ENCODE measurements at places on chromosomes 12 and 14.

DNA sequence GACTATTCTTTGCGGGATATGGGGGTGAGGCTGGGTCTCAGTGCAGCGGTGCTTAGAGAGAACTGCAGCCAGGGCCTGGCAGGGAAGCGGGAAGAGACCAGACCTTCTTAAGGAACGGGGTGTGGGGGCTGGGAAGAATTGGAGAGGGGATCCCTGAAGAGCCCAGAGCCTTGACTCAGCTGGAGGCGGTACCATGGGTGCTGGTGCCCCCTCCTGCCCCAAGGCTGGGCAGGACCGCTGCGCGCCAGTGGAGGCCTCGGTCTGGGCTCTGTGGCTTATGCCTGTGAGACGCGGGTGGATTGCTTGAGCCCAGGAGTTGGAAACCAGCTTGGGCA lies 1.3 kb upstream of the RNU7-1 start:
- no peak for DNase-seq

DNA sequence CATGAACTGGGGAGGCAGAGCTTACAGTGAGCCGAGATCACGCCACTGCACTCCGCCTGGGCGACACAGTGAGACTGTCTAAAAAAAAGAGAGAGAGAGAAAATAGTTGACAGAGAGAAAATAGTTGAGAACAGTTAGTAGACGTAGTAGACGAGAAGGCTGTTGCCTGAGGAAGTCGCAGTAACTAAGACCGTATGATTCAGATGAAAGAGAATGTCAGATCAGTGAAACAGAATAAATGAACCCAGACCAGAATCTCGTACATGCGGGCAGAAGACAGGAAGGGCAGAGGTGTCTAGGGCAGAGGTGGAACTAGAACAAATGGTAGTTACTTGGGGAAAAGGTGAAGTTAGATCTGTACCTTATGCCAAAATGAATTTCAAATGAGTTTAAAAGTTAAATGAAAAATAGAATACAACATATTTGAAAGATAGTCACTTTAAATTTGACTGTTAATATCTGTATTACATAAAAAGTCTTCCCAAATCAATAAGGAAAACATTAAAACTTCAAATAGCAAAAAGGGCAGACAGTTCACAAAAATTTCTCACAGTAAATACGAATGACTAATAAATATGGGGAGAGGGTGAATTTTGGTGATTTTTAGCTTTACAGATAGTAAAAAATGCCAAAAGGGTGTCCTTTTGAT lies 17.7 kb downstream of the MDM2 start:
- DNase-seq = no peak

DNA sequence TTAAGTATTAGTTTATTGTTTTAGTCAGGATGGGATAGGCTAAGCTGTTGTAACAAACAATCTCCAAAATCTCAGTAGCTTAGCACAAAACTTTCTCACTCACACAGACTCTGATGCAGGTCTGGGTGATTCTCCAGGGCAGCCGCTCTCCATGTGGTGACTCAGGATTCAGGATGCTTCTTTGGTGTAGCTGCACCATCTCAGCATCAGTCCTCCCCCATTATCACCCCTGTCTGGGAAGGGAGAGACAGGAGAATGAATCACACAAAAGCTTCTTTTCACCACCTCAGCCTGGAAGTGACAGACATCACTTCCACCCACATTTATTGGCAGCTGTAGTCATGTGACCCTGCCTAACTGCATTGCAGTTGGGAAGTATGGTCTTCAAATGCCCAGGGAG lies 142.3 kb downstream of the DICER1 start:
- DNase-seq = no peak

DNA sequence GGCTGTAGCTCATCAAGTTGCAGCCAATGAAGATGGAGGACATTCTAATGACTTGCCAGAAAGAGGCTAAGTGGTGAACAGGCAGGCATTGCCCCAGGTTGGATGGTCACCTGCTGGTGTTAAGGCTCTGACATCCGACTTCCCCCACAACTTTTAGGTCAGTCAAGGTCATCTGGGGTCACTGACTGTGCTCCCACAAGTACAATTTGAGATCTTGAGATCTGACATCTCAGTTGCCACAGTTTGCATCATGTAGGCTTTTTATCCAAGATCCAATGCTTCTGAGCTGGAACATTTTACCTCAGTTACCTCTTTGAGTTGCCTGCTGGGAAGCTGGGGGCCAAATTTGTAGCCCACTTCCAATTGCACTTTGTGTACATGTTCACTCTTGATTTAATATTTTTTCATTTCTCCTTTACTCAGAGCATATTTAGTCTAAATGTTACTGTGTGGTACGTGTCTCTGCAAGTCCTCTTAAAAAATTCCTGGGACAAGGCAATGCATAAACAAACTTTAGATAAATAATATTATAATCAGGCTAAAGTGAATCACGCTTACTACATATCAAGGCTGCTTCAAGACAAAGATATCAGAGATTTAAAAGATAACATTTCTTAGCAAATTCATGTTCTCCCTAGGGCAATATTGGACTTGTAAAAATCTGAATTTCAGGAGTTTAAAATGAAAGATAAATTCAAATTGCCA lies 61.4 kb downstream of the SEL1L start:
- no peak for DNase-seq

DNA sequence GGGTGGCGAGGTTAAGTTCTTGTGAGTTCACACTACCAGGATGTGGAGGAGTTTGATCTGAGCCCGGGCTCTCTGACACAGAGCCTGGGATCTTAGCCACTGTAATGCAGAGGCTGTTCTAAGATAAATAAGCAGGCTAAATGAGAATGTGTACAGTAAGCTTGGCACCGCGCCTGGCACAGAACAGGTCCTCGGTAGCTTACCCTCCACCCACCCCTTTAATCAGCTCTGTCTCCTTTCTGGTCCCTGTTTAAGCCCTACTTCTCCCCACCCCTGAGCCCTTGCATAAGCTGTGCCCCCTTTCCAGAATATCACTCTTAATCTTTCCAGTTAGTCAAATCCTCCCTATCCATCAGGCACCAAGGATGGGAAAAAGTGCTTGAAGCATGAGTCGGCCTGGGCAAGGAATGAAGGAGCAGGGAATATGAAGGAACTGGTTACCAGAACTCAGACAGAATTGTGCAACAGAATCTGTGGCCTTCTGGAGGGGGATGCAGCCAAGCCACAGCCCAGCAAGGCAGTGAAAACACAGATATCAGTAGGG lies 32.8 kb upstream of the CMKLR1 start:
- no peak for DNase-seq

GRCh38 chr12:23810329-23810902 lies 139.1 kb downstream of the SOX5 start:
- DNase-seq = no peak

DNA sequence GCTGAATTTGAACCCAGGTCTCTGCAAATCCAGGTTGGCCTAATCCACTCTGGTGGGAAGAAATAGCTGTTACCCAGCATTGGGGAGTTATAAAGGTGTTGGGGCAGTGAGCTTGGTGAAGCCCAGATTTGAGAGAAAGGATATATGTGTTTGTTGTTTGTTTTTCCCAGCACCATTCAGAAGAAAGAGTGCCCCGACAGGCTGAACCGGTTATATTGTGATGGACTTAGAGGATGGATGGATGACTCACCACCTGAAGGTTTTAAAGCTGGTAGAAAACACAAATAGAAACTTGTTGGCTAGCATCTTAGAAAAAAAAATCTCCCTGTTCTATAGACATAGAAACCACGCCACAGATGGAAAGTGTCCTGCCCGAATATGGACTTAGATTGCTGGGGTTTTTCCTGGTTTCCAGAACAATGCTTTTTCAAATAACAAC lies 404.6 kb downstream of the MED13L start:
- DNase-seq = no peak

- DNase-seq = no peak
Measured at GRCh38 chr12:57491393-57492280, 3.8 kb downstream of the MARS1 start.

GRCh38 chr12:91912178-91912577 lies 233.5 kb downstream of the BTG1 start:
- DNase-seq = no peak

- DNase-seq = no peak
Measured at GRCh38 chr12:57518176-57518919, 2.0 kb downstream of the DDIT3 start.

GRCh38 chr12:1544996-1545700 lies 49.2 kb downstream of the FBXL14 start:
- no peak for DNase-seq

DNA sequence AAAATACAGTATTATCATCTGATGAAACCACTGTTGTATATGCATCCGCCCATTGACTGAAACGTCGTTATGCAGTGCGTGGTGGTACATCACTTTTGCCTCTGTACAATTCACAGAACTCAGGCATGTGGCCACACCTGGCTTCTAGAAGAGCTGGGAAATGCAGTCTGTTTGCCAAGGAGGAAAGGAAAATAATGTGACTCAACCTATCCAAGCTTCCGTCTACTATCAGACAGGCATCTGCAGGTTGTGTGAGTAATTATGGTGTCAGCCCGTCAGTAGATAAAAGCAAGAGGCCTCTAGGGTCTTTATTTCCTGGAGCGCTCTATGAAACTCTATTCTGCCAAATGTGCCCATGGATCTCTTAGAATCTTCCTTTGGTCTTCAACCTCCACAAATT lies 111.6 kb downstream of the BBS10 start:
- no peak for DNase-seq

DNA sequence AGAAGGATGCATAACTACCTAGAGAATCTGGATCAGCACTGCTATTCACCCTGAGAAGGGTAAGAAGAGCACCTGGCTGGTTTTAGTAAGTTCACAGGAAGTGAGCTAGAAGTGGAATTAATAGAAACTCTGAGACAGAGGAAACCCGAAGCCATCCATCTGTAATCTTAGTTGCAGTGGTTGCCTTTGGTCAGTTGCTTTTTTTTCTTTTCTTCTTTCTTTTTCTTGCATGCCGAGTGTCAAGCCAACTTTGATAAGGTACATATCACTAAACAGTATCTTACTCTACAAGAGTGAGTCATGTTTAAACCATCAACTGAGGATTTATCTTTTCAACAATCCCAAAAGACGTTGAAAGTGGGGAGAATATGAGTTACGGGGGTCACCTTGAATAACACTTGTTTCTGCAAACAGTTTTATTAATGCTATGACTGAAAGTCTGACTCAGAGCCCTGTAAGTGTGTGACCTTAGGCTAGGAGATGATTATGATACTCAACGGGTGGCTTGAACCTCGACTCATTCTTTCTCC lies 26.7 kb downstream of the C12orf75 start:
- no peak for DNase-seq

DNA sequence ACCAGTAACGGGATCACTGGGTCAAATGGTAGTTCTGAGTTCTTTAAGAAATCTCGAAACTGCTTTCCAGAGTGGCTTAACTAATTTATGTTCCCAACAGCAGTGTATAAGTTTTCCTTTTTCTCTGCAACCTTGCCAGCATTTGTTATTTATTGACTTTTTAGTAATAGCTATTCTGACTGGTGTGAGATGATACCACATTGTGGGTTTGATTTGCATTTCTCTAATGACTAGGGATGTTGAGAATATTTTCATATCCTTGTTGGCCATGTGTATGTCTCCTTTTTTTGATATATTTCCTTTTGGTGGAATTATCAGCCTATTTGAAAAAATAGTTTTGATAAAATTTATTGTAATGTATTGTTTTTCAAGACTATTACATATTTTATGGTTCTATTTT lies 701.2 kb upstream of the FBXO33 start:
- no peak for DNase-seq

GRCh38 chr14:63677891-63678379 lies 36.3 kb upstream of the WDR89 start:
- no peak for DNase-seq

- DNase-seq = no peak
Measured at GRCh38 chr14:68306934-68307789, 485.7 kb downstream of the ZFP36L1 start.

- DNase-seq = no peak
Measured at GRCh38 chr14:19874842-19875241, at the start of gene OR4K2. OR4K2 (plus strand) TSS chr14:19875142; CDS start chr14:19876268, 1,126 bp downstream.

DNA sequence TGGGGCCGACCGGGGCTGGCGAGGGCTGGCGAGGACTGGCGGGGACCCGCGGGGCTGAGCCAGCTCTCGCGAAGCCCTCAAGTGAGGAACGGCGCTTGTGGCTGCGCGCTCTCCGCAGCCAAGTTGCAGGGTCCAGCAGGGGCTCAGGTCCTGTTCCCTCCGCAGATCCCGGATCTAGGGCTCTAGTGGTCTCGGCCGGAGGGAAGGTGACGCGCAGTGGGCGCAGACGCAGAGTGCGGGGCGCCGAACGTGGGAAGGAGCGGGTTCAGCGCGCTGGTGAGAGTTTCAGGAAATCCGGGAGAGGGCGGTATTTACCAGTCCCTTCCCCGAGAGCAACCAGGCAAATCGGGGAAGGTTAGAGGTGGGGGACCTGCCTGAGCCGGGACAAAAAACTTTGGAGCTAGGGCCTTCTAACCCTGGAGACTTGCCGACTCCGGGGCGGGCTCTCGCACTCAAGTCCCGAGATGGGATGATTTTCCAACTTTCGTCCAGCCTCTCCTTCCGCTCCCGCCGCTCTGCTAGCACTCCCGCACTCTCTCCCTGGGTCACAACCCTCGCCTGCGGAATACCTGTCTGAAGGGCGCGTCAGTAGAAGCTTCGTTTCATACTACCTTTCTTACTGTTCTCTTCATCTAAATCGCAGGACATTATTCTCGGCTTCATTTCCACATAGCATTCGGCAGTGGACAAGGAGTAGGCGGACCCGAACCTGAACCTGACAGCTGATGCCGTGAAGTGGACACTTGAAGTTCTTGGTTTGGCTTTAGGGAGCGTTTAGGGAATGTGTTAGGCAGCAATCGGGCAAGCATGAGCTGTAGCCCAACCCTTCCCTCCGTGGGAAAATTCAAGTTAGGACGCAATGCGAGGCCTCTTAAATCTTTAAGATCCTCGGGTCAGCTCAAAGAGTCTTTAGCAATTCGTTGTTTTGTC lies 13.6 kb upstream of the PAX9 start:
- no peak for DNase-seq

- DNase-seq = no peak
Measured at GRCh38 chr12:108516511-108517275, 1.6 kb downstream of the FICD start.

DNA sequence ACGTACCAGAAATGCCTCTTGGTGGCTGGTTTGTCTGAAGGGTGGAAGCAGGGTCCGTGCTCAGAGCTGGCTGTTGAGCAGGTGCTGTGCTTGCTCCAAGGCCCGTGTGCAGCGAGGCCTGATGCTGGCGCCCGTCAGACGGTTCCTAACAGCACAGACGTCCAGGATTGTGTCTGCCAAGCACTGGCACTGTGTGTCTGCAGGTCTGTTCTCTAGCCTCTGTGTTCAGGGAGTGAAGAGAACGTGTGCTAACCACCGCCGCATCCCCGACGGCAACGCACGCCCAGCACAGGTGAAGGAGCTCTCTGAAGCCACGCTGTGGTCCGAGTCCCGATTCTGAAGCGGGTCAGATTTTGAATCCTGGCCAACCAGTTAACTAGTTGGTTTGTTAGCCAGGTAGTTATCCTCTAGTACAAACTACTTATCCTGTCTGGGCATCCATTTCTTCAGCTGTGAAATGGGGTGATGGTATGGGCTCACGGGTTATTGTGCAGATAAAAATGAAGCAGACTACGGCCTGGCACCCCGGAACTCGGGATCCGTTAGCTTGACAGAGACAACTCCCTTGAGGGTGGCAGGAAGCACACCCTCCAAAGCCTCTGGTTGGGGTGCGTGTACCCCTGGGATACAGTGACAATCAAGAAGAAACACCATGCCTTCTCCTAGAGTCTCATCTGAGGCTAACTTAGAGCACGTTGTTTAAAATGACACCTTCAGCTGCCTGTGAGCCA lies 18.6 kb upstream of the TDRD9 start:
- no peak for DNase-seq

- no peak for DNase-seq
Measured at GRCh38 chr12:103386451-103386850, 109.3 kb downstream of the C12orf42 start.

- DNase-seq = no peak
Measured at GRCh38 chr12:14951851-14952250, 9.6 kb downstream of the ARHGDIB start.

GRCh38 chr14:77812028-77812427 lies 12.1 kb downstream of the ADCK1 start:
- DNase-seq = no peak
